A549 treated with GW870086 at 1 μM for 4 hours (cell line): ENCODE measurements at places on chromosomes 4 and X. TPM values are rescaled to one million over a fixed set of nuclear protein-coding genes. Genes with fewer than 3 reads are reported as not detected.

STOX2 gene
- 2.4 to 4.1 TPM (median 3.0 TPM) in 5 replicates for total RNA-seq

GAGE1 gene
- not detected in 5 replicates for total RNA-seq

APBB2 gene
- 4.7 to 12.1 TPM (median 12.0 TPM) in 5 replicates for total RNA-seq

MBNL3 gene
- 0.01 TPM in 1 of 5 replicates, not detected in the others for total RNA-seq

COL4A6 gene
- 15.0 to 17.0 TPM (median 16.0 TPM) in 5 replicates for total RNA-seq

FHDC1 gene
- total RNA-seq = 0.64 to 0.71 TPM (median 0.69 TPM) in 5 replicates

MID2 gene
- 7.2 to 9.8 TPM (median 8.4 TPM) in 5 replicates for total RNA-seq

CFAP97 gene
- total RNA-seq = 7.5 to 12.6 TPM (median 12.2 TPM) in 5 replicates

SH3TC1 gene
- total RNA-seq = 16.5 to 20.5 TPM (median 18.9 TPM) in 5 replicates

TEX13C gene
- 0.03 TPM in 1 of 5 replicates, not detected in the others for total RNA-seq

GYPA gene
- total RNA-seq = not detected in 5 replicates

CFAP47 gene
- not detected in 5 replicates for total RNA-seq

HSFX4 gene
- 0.10 TPM in 1 of 5 replicates, not detected in the others for total RNA-seq

DCLK2 gene
- total RNA-seq = 8.3 to 11.2 TPM (median 9.5 TPM) in 5 replicates

CC2D2A gene
- total RNA-seq = 10.9 to 12.9 TPM (median 11.9 TPM) in 5 replicates

FUNDC1 gene
- total RNA-seq = 23.6 to 28.3 TPM (median 26.6 TPM) in 5 replicates

TRMT10A gene
- total RNA-seq = 2.9 to 4.5 TPM (median 3.5 TPM) in 5 replicates

MAP7D2 gene
- 5.4 to 6.5 TPM (median 5.9 TPM) in 5 replicates for total RNA-seq

PPP1R2C gene
- not detected in 5 replicates for total RNA-seq

RBMX gene
- total RNA-seq = 215 to 253 TPM (median 225 TPM) in 5 replicates

VSIG4 gene
- total RNA-seq = not detected in 5 replicates
